ENCODE measurements at places on chromosomes 2 and 18. TPM values are rescaled to one million over a fixed set of nuclear protein-coding genes. Genes with fewer than 3 reads are reported as not detected.

Gene BARD1
- total RNA-seq: 120 TPM

Gene MAB21L4
- total RNA-seq: 0.97 TPM

Gene FEV
- not detected for total RNA-seq

Gene CCDC102B
- total RNA-seq: not detected

Gene ABCB6
- 37.6 TPM for total RNA-seq

Gene OTOS
- not detected for total RNA-seq

Gene INHA
- total RNA-seq: not detected
